ENCODE measurements at places on chromosomes 2 and 18. TPM values are rescaled to one million over a fixed set of nuclear protein-coding genes. Genes with fewer than 3 reads are reported as not detected.

Gene SPHKAP
- total RNA-seq = under 0.01 TPM

Gene COL6A3
- 482 TPM for total RNA-seq

Gene STON1
- total RNA-seq = 20.1 TPM

Gene ANKRD30BL
- total RNA-seq = 0.14 TPM

Gene DSG1
- total RNA-seq = not detected

Gene SP140L
- total RNA-seq = 13.8 TPM

Gene WDPCP
- total RNA-seq = 11.2 TPM

Gene ZSCAN30
- total RNA-seq = 21.0 TPM

Gene NT5DC4
- total RNA-seq = not detected

Gene HOXD3
- total RNA-seq = 2.6 TPM

Gene PDE6D
- 9.0 TPM for total RNA-seq

Gene POTEC
- not detected for total RNA-seq

Gene LHCGR
- not detected for total RNA-seq

Gene CTAGE1
- total RNA-seq = not detected

Gene ERMN
- total RNA-seq = under 0.01 TPM

Gene MOCOS
- 24.9 TPM for total RNA-seq

Gene UGT1A4
- not detected for total RNA-seq

Gene HOXD4
- total RNA-seq = 1.4 TPM

Gene ATP5MC3
- 150 TPM for total RNA-seq

Gene CACNB4
- under 0.01 TPM for total RNA-seq

Gene ZNG1B
- 24.7 TPM for total RNA-seq

Gene SLC5A7
- not detected for total RNA-seq

Gene UGT1A9
- total RNA-seq = not detected

Gene TTR
- not detected for total RNA-seq

Gene SLC30A3
- total RNA-seq = not detected

Gene EHD3
- 6.6 TPM for total RNA-seq

Gene MYCN
- total RNA-seq = 2.1 TPM

Gene ITGA6
- 7.2 TPM for total RNA-seq

Gene CHN1
- total RNA-seq = 153 TPM

Gene ABCB11
- total RNA-seq = not detected

Data from placental pericyte (primary cell).